ENCODE measurements at places on chromosomes 16 and 17.

DNA sequence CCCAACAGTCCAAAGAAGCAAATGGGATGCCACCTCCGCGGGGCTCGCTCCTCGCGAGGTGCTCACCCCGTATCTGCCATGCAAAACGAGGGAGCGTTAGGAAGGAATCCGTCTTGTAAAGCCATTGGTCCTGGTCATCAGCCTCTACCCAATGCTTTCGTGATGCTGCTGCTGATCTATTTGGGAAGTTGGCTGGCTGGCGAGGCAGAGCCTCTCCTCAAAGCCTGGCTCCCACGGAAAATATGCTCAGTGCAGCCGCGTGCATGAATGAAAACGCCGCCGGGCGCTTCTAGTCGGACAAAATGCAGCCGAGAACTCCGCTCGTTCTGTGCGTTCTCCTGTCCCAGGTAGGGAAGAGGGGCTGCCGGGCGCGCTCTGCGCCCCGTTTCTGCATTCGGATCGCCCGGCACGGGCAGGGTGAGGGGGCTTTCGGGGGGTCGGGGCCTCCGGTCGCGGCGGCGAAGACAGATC is at the start of gene CDH13:
Gene CDH13 (plus strand): TSS at position 179 of the 471 bp plus-strand sequence.
- no peak for DNase-seq

GRCh38 chr17:245020-245419 is 63.6 kb upstream of the DOC2B start:
- no peak for DNase-seq

GRCh38 chr16:58842746-58843145 is 108.6 kb upstream of the GOT2 start:
- DNase-seq: no peak

DNA sequence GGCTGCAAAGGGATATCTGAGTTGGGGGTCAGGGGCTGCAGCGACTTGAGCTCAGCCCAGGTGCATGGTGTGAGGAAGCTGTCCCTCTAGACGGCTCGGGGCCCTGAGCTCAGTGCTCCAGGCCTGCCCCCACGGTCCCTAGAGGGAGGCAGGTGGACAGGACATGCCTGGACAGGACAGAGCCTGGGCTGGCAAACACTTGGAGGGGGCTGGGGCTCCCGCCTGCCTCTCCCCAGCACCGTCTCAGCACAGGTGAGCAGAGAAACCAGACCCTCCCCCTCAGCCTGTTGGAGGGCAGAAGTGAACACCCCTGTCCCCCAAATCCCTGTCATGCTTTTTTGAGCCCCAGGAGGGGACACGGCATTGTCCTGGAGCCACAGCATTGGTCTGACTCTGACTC is 11.4 kb upstream of the SLC38A10 start:
- no peak for DNase-seq

DNA sequence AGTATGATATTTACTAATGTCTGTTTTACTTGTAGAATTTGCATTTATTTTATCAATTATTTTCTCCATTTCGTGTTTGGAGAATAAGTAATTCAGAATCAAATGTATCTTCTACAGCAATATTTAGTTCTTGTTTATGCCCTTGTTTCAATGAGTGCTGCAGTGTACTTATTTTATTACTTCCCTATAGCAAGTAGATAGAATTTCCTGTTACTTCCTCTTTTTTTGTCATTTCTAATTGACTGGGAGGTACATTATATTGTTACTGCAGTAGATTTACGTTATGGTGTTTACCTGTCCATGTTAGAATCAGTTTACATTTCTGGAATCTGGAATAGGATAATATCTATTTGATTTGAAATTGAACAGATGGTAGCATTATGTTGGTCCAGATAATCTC is 71.2 kb downstream of the OMG start:
- DNase-seq: no peak

DNA sequence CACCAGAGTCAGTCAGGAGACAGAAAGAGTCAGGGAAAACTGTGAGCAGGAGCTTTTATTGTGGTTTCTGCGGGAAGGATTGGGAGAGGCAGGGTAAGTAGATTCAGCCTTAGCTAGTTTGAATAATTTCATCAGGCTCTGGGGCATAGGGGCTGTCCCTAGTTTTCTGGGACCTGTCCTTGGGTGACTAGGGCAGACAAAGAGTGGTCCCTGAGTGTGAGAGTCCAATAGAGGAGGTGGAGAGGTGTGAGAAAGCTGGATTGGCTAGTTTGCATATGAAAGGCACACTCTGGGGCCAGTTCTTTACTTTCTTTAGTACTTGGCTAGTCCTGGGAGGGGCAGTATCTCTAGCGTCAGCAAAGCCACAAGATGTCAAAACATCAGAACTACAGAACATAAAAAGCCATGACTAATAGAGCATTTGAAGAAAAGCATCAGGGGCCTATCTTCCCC is 255.6 kb downstream of the HS3ST3A1 start:
- no peak for DNase-seq

GRCh38 chr16:58127033-58127556 is 2.1 kb downstream of the CFAP20 start:
- DNase-seq: no peak

DNA sequence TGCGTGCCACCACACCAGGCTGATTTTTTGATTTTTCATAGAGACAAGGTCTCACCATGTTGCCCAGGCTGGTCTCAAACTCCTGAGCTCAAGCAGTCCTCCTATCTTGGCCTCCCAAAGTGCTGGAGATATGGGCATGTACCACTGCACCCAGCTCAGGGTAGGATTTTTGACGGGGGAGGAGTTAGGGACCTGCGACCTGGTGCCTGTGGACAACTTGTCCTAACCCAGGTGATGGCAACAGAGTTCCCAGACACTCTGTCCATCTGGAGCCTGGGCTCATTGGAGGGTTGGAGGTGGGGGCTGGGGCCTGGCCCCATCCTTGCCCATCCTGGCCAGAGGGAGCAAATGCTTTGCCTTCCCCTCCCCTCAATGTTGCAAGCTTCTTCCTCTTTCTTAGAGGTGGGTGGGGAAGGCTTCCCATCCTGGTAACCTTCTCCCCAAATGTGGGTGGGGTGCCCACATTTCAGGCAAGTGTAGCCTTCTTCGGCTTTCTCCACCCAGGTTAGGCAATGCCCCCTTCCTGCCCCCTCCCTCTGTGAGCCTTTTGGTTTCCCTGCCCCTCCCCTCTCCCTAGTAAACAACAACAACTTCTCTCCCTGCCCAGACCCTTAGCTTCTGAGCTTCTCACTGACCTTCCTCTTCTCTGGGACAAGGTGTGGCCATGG is 24.9 kb downstream of the RARA start:
- no peak for DNase-seq

DNA sequence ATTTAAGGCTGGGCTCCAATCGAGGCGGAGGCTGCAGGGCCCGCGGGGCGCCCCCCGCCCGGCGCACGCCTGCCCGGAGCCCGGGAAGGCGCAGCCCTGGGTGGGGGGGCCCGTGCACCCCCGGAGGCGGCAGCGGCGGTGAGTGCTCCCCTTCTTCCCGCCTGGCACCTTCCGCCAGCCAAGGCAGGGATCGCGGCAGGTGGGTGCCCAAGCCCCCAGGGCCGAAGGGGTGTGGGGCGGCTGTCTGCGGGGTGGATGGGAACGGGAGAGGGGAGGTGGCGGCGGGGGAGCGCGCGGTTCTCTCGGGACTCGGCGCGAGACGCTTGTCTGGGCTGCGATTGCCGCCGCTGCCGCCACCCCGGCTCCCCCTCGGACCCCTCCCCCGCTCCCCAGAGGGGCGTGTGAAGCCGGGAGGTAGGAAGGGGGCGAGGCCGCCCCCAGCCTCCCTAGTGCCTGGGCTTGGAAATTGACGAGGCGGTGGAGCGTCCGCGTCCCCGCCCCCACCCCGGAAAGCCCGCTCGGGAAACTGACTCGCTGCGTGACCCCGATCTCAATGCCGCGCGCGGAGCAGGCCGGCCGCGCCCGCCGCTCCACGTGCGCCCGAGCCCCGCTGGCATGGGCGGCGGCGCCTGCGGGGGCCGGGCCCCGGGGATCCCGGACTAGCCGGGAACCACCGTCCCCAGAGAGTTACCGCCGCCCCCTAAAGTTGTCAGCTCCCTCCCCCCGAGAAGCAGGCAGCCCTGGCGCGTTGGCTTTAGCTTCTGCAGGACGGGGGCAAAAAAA is 231.5 kb downstream of the MRTFB start:
- DNase-seq: no peak

DNA sequence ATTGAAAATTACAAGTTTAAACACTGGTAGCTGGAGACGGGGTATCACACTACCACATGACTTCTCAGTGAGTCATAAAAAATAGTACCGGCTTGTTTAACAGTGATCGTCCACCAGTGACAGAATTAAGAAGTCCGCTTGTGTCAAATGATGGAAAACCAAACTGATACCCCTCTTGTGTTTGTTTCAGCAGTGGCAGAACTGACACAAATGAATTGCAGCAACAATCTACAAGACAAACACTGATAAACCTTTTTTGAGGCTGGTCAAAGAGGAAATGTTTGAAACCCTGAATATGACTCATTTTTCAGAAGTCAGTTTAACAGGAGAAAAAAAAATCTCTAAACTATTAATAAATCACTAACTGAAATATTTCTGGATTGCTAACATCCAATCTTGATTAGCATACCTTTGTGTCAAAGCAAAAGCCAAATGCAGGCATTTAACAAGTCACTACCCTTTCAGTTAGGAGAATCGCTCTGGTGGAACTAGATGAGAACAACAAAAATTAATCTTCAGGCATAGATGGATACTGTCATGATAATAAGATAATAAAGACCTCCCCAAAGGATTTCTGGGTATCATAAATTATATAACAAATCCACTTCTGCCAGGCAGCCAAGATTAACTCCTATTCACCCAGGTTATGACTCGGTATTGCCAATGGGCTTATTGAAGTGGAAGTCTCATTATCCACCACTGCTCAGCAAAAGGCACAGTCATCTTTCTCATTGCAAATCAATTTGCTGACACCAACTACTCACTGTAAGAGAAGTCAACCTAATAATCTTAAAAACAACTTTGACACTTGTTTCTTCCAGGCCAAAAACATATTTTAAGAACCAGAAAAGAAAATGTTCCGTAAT is 20.8 kb downstream of the DCUN1D3 start:
- no peak for DNase-seq

- DNase-seq: no peak
Observed at GRCh38 chr16:86066811-86067210, 167.8 kb downstream of the IRF8 start.

- no peak for DNase-seq
Observed at GRCh38 chr17:70286391-70286790, 117.1 kb downstream of the KCNJ2 start.

DNA sequence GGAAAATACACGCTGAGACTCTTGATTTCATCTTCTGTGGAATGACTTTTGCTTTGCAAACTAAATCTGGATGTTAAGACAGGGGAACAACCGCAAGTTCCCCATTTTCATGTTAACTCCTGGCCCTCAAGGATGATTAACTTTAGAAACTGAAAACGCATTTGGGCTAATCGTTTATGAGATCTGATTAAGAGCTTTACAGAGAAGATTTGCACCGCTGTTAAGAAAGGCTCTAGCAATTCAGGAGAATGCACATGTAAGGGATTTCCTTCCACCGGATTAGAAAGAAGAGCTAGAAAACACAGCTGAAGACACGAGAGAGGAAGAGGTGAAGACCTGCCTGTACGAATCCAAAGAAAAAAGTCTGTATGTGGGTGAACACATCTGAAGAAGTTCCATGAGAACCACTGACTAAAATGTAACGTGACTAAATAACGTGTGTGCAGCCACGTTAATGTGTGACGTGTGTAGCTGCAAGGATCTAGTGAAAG is 106.4 kb downstream of the YPEL2 start:
- DNase-seq: no peak

- DNase-seq: no peak
Observed at GRCh38 chr17:75617675-75618074, 15.6 kb upstream of the SMIM5 start.

- DNase-seq: no peak
Observed at GRCh38 chr16:67613808-67614207, 31.1 kb upstream of the CARMIL2 start.

- peak; percentile 48 for DNase-seq
Observed at GRCh38 chr17:82892899-82893565, 53.2 kb upstream of the ZNF750 start.

GRCh38 chr16:86025706-86026105 is 126.7 kb downstream of the IRF8 start:
- DNase-seq: no peak

DNA sequence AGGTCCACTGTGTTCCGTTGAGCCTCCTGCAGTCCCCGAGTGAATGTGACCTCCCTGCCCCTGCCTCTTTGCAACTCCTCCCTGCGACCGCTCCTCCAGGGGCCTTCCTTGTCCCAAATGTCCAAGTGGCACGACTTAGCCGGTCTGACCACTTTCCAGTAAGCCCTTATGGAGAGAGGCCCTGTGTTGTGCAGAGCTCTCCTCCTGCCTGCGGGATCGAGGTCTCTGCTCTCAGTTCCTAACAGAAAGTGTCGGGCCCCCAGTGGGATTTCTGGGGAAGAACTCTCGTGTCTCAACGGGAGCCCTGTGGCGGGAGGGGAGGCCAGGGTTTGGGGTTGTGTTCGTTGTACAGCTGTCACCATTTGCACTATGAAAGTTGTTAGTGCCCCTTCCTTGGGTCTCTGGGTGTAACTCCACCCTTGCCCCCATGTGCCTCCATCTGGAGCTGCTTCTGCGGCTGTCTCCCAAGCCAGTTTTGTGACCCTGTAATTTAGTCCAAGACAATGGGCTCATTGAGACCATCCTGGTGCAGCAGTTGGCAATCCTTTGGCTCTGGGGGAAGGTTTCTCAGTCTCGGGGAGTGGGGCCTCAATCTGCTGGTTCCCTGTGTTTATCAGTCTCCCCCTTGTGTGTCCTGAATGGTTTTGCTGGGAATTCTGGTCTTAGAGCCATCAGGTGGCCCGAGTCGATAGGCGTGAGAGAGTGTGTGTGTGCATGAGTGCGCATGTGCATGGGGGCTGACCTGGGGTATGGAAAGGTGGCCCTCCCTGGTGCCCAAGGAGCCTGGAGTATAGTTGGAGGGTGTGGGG is 234.5 kb downstream of the SEC14L1 start:
- no peak for DNase-seq

- DNase-seq: no peak
Observed at GRCh38 chr17:56110463-56111135, 42.7 kb upstream of the ANKFN1 start.

GRCh38 chr17:55442953-55443683 is 21.5 kb upstream of the MMD start:
- DNase-seq: no peak

GRCh38 chr17:43351691-43352090 is 47.1 kb upstream of the ARL4D start:
- DNase-seq: no peak

DNA sequence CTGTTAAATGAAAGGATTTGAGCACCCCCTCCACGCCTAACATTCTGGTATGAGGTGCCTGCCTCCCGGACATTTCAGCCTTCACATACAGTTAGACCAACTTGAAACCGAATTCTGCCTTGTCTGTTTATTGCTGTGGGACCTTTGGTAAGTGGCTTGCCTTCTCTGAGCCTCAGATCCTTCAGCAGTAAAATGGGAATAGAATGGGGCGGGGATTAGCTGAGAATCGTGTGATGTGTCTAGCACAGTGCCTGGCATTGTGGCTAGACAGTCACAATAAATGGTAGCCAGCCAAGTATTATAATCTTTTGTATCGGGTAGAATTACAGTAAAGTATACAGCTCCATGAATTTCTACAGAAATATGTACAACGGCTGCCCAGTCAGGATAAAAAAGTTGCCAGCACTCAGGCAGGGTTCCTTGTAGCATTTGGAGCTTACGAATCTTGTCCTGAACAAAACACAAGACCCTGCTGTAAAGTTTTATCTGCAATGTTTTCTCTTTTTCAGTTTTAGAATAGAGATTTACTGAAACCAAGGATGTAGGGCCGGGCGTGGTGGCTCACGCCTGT is 786 bp downstream of the TMC7 start:
- no peak for DNase-seq

GRCh38 chr16:79869304-79870015 is 268.9 kb upstream of the MAF start:
- no peak for DNase-seq

Measured in stimulated activated CD4-positive, alpha-beta T cell treated with anti-CD3 and anti-CD28 coated beads, Interleukin-1b, Interleukin-23, amount 100 ng/mL, for 1 hour (primary cell).